Breast epithelium (tissue), 4 donors: ENCODE measurements at places on chromosomes 16 and 17.

GRCh38 chr16:87424266-87424665 lies 32.1 kb downstream of the MAP1LC3B start:
- no peaks in the 10 kb centered on the region for H3K4me1 ChIP-seq
- no peak overlapping the region for H3K27ac ChIP-seq
- DNase-seq: no peak
- no peaks in the 10 kb centered on the region for H3K27me3 ChIP-seq

- peak overlapping the region; percentile 93 for H3K27ac ChIP-seq
- no peaks in the 10 kb centered on the region for H3K27me3 ChIP-seq
- DNase-seq: no peak
- peak overlapping the region; percentile 98 for H3K4me3 ChIP-seq
- no peaks in the 10 kb centered on the region for H3K4me1 ChIP-seq
- H3K36me3 ChIP-seq: no peaks in the 10 kb centered on the region
Measured at GRCh38 chr17:78779850-78780249, 2.2 kb downstream of the CYTH1 start.

GRCh38 chr16:56675685-56676210 lies 6.1 kb downstream of the MT1H start:
- peak overlapping the region; percentile 18 for H3K4me3 ChIP-seq
- no peaks in the 10 kb centered on the region for H3K27me3 ChIP-seq
- no peaks in the 10 kb centered on the region for H3K4me1 ChIP-seq
- H3K36me3 ChIP-seq: no peaks in the 10 kb centered on the region
- no peak overlapping the region for H3K27ac ChIP-seq

DNA sequence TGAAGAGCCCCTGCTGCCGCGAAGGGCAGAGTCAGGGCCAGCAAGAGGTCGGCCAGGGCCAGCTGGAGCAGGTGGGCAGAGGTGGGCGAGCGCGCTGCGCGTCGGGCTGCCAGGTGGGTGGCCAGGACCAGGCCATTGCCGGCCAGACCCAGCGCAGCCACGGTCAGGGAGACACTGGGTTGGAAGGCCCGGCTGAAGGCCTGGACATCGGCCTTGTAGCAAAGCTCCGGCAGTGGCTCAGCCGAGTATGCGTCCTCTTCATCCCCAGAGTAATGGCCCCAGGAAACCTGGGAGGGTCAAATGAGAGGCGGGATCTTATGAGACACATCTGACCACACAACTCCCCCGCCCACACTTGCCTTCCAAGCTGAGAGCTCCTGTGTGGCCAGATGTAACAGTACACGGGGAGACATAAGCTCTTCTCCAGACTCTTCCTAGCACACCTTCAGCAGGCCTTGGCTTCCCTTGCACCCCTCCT lies 1.3 kb downstream of the CCR10 start:
- no peaks in the 10 kb centered on the region for H3K36me3 ChIP-seq
- H3K27ac ChIP-seq: peak overlapping the region; percentile 96
